Nephron progenitor cell (in vitro differentiated cells): ENCODE measurements at places on chromosomes 2 and 18.

GRCh38 chr2:73489053-73489452 is 103.4 kb downstream of the ALMS1 start:
- no peak overlapping the region for H3K27ac ChIP-seq
- H3K4me3 ChIP-seq, result no peak overlapping the region
- no peak for DNase-seq
- peaks cover 23% of the 10 kb centered on the region for H3K4me1 ChIP-seq
- H3K36me3 ChIP-seq, result peaks cover 61% of the 10 kb centered on the region

- H3K27me3 ChIP-seq, result no peaks in the 10 kb centered on the region
- no peak overlapping the region for H3K27ac ChIP-seq
- H3K36me3 ChIP-seq, result peaks cover 37% of the 10 kb centered on the region
These were observed 152.7 kb downstream of the UBR3 start for GRCh38 chr2:169980001-169980400.

DNA sequence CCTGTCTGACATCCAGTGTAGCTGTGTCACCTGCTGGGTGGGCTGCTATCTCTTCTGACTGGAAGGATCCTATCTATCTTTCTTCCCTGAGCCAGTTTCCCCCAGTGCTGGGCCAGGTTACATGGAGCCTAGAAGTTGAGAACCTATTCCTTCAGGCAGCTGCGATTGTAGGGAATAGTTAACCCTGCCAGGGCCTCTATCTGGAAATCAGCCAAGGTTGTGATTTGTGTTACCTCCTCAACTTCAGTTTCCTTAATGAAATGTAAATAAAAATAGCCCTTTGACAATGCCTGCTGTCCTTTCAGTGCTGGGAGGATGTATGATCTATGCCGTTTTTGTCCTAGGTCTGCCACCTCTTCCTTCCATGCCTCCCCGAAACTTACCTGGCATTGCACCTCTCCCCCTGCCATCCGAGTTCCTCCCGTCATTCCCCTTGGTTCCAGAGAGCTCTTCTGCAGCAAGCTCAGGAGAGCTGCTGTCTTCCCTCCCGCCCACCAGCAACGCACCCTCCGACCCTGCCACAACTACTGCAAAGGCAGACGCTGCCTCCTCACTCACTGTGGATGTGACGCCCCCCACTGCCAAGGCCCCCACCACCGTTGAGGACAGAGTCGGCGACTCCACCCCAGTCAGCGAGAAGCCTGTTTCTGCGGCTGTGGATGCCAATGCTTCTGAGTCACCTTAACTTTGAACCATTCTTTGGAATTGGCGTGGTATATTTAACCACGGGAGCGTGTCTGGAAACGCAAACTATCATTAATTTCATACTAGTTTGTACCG is 36.6 kb downstream of the GORASP2 start:
- H3K4me3 ChIP-seq, result no peak overlapping the region
- H3K27ac ChIP-seq, result peak overlapping the region; percentile 57
- H3K27me3 ChIP-seq, result no peaks in the 10 kb centered on the region

GRCh38 chr2:200814276-200814815 is 2.6 kb downstream of the BZW1 start:
- no peak overlapping the region for H3K27ac ChIP-seq
- H3K4me1 ChIP-seq, result peaks cover 49% of the 10 kb centered on the region

DNA sequence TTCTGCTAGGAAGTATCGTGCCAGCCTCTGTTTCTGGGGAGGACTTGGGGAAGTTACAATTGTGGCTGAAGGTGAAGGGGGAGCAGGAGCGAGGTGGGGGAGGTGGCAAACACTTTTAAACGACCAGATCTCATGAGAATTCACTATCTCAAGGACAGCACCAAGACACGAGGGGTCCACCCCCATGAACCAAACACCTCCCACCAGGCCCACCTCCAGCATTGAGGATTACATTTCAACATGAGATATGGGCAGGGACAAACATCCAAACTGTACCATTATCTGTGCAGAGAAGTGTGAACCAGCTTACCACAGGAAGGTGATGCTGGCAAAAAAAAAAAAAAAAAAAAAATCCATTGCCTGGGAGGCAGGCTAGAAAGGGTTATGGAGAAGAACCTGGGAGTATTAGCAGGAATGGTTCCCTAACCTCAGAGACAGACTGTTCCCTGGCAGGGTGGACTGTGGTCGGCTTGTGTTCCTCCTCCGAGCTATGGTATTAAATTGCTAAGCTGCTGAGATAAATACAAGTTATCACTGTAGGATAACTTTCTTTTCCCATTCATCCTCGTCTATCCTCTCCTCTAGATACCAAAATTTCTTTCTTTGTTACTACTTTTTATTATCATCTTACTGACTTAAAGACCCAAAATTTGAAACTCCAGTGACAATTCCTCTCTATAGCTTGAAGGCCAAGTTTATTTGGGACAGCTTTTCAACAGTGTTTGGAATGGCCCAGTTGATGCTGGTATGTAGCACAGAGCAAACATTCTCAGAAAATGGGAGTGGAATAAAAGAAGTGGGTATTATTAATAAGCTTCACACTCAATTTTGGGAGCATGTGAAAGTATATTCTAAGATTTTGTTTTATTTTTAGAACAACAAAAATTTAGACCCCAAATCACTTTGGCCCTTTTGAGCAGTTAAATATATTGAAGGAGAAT is 73.7 kb upstream of the MAP3K20 start:
- H3K4me1 ChIP-seq, result peaks cover 32% of the 10 kb centered on the region
- H3K4me3 ChIP-seq, result no peak overlapping the region
- H3K27me3 ChIP-seq, result peaks cover 4% of the 10 kb centered on the region
- H3K36me3 ChIP-seq, result peaks cover 9% of the 10 kb centered on the region

DNA sequence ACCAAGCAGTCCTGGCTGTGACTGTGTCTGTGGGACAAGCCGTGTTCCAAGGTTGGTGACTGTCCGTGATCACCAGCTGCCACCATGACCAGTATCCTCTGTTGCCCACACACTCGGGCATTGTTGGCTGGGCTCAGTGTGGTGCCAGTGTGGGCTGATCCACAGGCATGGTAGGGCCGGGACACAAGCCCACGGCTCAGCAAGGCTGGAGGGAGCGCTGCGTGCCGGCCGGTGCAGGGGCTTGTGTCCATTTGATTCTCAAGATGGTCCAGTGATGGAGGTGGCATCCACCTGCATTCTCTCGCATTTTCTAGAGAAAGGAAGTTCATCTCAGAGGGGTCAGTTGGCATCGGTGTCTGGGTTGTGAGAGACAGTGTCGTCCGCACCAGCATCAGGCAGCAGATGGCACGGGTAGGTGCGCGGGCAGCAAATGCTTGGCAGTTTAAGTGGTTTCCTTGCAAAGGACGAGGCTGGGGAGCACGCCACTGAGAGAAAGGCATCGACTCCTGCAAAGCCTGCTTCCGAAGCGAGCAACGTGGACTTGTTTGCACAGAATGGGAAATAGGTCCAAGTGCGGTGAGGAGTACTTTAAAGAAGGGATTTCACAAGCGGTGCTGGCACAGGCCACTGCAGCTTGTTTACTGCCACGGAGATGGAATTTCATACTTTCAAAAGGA is 20.9 kb downstream of the TWIST2 start:
- H3K4me3 ChIP-seq, result no peak overlapping the region
- H3K4me1 ChIP-seq, result peaks cover 54% of the 10 kb centered on the region
- no peak for DNase-seq
- peaks cover 5% of the 10 kb centered on the region for H3K27me3 ChIP-seq
- peak overlapping the region; percentile 86 for H3K27ac ChIP-seq

- H3K4me1 ChIP-seq, result peaks cover 5% of the 10 kb centered on the region
- H3K27ac ChIP-seq, result no peak overlapping the region
- no peak overlapping the region for H3K4me3 ChIP-seq
- H3K36me3 ChIP-seq, result no peaks in the 10 kb centered on the region
These were observed 125.9 kb upstream of the CTDP1 start for GRCh38 chr18:79553696-79554095.

DNA sequence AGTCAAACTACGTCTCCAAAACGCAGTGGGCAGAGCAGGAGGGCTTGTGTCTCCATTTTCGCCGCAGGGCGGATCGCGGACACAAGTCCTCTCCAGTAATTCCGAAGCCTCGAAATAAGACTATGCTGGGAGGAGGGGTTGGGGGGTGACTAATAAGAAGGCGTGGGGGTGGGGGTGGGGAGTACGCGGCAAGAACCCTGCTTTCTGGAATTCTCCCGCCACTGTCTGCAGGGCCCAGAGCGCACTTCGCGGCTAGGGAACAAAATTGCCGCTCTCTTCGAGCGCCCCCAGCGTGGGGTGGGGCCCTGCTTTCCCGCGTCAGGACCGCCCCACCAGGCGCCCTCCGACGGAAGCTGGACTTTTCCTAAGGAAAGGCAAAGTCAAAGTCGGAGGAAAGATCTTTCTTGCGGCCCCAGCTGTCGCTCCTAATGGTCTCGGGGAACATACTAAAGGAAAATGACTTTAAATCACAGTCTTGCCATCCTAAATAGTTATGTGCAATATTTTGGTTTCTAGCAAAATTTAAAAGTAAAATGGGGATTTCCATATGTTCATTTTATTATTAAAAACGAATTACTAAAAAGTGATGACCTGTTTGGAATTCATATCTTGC is 11.9 kb downstream of the NR4A2 start:
- no peak overlapping the region for H3K27ac ChIP-seq
- H3K27me3 ChIP-seq, result peaks cover 85% of the 10 kb centered on the region
- peaks cover 16% of the 10 kb centered on the region for H3K4me1 ChIP-seq
- no peaks in the 10 kb centered on the region for H3K36me3 ChIP-seq
- peak overlapping the region; percentile 72 for H3K4me3 ChIP-seq
